ENCODE measurements at places on chromosomes 12 and 14. TPM values are rescaled to one million over a fixed set of nuclear protein-coding genes. Genes with fewer than 3 reads are reported as not detected.

GRCh38 chr14:22122829-22123560, 449.4 kb upstream of the OR4E1 start:
- DNase-seq, result no peak

GRCh38 chr12:81114226-81114625, 36.3 kb downstream of the ACSS3 start:
- no peak for DNase-seq

GRCh38 chr14:86203843-86204242, 673.9 kb downstream of the FLRT2 start:
- DNase-seq, result no peak

GRCh38 chr12:108735855-108736254, 4.5 kb upstream of the CORO1C start:
- no peak for DNase-seq

DNA sequence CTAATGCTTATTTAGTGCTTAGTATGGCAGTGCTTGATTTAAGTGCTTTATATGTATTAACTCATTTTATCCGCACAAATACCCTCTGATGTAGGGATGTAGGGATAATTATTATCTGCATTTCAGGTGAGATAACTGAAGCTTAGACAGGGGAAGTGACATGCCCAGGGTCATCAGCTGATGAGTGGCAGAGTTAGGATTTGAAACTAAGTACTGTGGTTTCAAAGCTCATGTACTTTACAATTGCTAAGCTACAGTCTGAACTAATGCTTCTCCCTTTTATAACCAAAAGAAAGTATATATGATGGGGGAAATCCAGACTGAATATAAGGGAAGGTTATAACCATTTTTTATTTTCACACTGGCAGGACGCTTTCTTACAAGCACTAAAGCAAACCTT, 229.6 kb upstream of the NAV3 start:
- DNase-seq, result no peak

DNA sequence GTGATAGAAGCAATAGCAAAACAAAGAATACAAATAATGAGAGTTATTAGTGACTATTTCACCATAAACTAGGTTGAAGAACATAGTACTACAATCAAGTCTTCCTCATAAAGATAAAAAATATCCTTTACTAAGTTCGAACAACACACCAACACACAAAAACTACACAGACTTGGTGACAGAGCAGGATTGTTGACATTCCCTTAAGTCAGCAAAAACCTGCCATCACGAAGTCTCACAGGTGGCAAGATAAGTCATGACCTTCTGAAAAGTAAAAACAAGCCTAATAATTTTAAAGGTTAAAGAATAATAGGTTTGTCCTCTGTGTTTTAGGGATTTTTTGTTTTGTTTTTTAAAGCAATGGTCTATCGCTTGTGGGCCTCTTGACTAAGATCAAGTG, 173.0 kb downstream of the SEC23A start:
- no peak for DNase-seq

Gene SERPINA9
- polyA plus RNA-seq, result not detected

- no peak for DNase-seq
Measured at GRCh38 chr12:8615206-8615605, 2.5 kb upstream of the AICDA start.

DNA sequence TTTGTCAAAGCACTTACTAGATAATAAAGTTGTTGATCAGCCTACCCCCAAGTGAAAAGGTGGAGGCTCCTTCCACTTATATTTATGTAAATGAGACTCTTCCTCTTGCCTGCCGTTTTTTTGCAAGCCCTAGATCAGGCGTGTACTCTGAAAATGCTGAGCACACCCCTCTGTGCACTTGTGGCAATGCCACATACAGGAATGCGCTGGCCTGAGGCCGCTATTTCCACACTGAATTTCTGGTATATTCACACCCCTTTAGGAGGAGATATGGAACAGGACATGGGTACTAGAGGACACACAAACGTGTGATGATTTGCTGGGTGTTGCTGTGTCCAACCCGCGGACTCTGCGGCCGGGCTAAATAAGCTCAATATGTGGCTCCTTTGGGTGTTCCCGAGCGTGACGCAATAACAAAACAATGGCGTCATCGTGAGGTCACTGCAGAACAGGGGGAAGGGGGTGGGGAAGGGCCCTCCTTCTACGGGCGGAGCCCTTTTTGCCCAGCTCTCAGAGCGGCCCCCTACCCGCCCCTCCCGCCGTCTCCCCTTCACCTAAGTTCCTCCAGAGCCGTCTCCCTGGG, 554 bp upstream of the TSPAN31 start:
- no peak for DNase-seq

Gene SLC25A21
- not detected for polyA plus RNA-seq

Gene KRT73
- 6.2 TPM for polyA plus RNA-seq

Gene SETD3
- 47.4 TPM for polyA plus RNA-seq

GRCh38 chr12:115070313-115070712, 386.3 kb upstream of the TBX3 start:
- DNase-seq, result no peak

- DNase-seq, result peak; percentile 51
Measured at GRCh38 chr14:75831455-75831854, 150.3 kb downstream of the TGFB3 start.

DNA sequence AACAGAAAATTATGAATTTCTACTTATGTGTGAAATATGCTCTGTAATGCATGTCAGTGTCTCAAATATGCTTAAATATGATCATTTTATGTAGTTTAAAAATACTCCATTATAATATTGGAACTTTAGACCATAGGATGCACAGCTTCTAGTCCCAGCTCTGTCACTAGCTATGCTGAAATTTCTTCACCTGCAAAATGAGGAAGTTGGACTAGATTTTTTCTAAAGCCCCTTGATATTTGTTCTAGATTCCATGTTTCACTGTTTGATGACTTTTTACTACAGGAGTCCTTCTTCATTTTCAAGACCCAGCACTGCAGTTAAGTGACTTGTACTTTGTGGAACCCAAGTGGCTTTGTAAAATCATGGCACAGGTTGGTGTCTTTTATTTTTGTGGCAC, 90.1 kb downstream of the LRRK2 start:
- no peak for DNase-seq

GRCh38 chr12:18750085-18750484, 12.2 kb downstream of the CAPZA3 start:
- no peak for DNase-seq

Gene ZDHHC22
- polyA plus RNA-seq, result not detected

- DNase-seq, result no peak
Measured at GRCh38 chr12:123934829-123935228, 37.8 kb downstream of the CCDC92 start.

Gene SPSB2
- polyA plus RNA-seq, result 14.5 TPM

Gene AQP6
- not detected for polyA plus RNA-seq

- DNase-seq, result peak; percentile 33
Measured at GRCh38 chr12:121579190-121579791, 1.5 kb downstream of the KDM2B start.

DNA sequence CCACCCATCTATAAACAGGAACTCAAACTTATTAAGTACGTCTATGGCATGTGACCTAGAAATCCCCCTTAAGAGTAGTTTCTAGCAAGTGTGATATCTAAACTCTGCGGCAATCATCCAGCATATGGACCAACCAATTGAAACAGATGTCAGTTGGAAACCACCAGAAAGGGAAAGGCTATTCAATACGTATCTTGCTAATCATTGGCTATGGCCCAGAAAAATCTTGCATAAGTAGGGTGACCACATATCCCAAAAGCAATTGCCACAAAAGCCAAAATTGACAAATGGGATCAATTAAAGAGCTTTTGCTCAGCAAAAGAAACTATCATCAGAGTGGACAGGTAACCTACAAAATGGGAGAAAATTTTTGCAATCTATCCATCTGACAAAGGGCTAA, 24.2 kb downstream of the SYNJ2BP start:
- DNase-seq, result no peak

DNA sequence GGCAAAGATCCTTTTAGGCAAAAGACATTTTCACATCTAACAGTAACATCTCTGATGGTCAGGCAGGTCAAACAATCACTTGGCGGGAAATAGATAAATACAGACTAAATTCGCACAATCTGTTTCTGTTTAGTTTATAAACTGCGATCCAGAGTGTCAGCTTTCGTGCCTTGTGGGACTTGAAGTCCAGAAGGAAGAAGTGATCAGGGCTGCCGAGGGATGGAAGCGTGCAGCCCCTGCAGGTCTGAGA, 245 bp upstream of the BRMS1L start:
- no peak for DNase-seq

- DNase-seq, result no peak
Measured at GRCh38 chr12:49987625-49988303, 15.0 kb downstream of the AQP6 start.

DNA sequence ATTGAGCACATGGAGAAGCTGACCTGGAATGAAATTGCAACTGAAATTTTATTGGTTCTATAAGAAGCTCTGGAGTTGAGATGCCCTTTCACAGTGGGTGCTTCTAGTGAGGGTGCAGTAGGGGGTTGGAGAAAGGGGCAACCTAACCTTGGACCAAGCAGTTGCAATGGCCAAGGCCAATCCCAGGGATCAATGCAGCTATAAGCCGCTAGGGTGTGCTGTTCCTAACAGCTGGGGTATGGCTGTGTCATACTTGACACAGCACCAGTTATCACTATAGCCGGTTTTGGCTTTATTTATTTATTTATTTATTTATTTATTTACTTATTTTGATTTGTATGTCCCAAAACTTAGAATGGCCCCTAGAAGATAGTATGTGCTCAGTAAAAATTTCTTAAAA, 505.9 kb downstream of the FLRT2 start:
- no peak for DNase-seq

- DNase-seq, result no peak
Measured at GRCh38 chr12:50523772-50524171, 19.0 kb downstream of the DIP2B start.

- DNase-seq, result no peak
Measured at GRCh38 chr14:64746298-64747250, 42.4 kb downstream of the PLEKHG3 start.

GRCh38 chr14:51317373-51317772, 77.3 kb downstream of the TMX1 start:
- DNase-seq, result no peak

DNA sequence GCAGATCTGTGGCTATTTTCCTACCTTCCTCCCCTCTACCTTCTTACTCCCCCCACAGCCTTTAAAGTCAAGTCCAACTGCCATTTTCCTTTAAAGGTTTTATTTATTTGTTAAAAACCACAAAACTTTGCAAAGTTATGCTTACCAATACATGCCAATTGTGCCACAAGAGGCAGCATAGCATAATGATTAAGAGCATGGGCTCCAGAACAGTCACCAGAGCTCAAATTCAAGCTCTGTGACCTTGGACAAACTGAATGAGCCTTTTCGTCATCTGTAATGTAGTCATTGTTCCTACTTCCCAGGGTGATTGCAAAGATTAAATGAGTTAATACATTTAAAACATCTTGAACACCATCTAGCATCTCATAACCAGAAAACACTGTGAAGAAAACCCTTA, 13.0 kb upstream of the FMNL3 start:
- no peak for DNase-seq

DNA sequence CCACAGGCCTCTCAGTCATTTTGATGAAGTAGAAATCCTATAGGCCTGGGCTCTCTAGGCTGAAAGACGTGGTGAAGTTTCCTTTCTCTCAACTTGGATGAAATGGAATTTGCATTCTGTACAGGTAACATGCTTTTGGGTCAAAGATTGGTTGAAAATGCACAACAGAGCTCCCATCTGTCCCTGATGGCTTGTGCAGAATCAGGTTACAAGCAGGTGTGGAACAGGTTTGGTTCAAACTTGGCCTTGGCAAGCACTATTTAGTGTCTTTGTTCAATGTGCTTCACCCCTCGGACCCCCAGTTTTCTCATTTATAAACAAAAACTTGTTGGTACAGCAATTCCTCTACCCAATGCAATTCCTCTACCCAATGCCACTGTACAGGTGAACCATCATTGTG, 1493.0 kb downstream of the AACS start:
- DNase-seq, result no peak

GRCh38 chr12:100243137-100243536, 23.7 kb downstream of the DEPDC4 start:
- no peak for DNase-seq

Gene GDF3
- polyA plus RNA-seq, result not detected

Gene RHEBL1
- polyA plus RNA-seq, result 3.8 TPM

- DNase-seq, result peak; percentile 58
Measured at GRCh38 chr14:63632932-63633514, 8.6 kb downstream of the WDR89 start.

- DNase-seq, result no peak
Measured at GRCh38 chr12:46900734-46901463, 75.1 kb upstream of the SLC38A4 start.

DNA sequence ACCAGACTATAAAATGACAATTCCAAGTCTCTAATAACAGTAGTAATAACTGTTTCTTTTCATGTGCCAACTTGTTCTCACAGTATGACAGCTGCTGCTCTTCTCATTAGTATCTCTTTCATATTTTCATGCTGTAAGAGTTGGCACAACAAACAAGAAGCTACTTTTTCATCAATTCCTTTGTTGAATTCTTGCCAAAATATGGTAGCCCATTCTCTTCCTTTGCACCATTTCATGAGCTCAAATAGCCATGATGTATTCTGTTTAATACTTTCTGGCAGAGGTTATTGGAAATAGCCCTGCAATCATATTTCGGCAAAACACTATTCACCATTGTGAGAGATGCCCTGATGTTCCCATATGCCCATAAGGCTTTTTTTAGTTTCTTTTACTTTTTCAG, 1100.7 kb downstream of the TRHDE start:
- DNase-seq, result no peak

Gene ZFHX2
- polyA plus RNA-seq, result not detected

- no peak for DNase-seq
Measured at GRCh38 chr12:77102691-77103090, 37.3 kb upstream of the E2F7 start.

- no peak for DNase-seq
Measured at GRCh38 chr14:29627137-29627536, 300.5 kb downstream of the PRKD1 start.
